ENCODE measurements at places on chromosomes 2 and 18.

- no peak for DNase-seq
These were observed 21.7 kb downstream of the NR4A2 start for GRCh38 chr2:156310773-156311172.

DNA sequence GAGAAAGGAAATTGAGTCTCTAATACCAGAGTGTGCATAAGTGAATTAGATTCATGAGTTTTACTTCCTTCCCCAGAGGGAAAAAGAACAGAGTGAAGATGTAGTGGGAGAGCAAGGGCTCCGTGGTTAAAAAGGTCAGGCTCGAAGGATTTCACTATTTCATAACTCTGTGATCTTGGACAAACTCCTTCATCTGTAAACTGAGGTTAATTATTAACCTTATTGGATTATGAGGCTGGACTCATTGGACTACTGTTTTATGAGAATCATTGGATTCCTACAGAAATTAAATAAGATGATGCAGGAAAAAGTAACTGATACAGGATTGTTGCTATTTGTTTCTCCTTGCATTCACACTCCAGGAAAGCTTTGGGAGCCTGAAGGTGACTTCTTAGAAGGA, 45.0 kb downstream of the SRD5A2 start:
- DNase-seq: no peak

DNA sequence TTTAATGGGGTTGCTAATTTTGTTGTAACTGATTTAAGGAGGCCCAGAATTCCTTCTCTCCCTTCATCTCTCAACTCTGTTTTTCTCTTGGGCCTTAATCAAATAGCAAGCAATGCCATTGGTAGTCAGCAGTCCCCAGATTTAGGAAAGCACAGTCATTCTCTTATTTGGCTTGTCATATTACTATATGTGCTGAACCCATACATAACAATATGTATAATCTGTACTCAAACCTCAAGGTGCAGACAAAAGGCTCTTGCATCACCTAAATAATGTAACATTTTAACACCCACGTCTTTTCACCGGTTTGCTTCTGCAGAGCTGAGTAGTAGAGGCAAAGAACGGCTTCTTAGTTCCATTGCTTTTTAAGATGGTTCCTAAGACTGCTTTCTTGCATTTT, 33.4 kb downstream of the METTL8 start:
- DNase-seq: no peak

DNA sequence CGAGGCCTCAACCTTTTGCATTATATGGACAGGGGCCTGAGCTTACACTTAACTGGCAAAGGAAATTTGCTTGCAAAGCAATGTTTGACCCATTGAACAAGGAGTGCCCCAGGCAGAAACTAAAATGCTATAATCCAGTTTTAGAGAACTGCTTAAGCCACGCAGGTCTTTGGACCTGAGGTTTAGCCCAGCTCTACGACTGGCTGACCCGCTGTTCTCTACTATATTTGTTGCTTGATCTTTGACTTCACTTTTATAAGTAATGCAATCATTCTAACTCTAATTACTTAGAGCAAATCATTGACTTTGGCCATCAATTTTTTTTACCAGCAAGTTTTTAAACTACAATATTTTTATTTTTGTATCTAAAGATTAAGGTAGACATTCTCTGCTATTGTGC, 268.8 kb downstream of the MREG start:
- no peak for DNase-seq

GRCh38 chr2:161956738-161957137, 117.3 kb downstream of the DPP4 start:
- no peak for DNase-seq

DNA sequence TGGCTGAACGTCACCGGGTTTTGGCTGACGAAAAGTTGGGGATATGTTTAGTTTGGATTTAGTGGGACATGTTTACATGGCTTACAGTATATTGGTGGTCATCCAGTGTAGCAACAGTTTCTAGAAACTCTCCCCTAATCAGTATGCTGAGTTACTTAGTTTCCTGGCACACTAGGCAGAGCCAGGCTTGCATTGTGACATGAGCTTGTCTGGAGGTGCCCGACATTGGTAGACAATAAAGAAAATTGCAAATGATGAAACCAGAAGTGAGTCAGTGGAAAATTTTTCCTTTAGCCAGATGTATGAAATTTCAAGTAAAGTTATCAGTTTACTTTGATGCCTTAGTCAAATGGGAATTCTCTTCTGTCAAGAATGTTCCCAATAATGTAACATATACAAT, 276.1 kb downstream of the RDH14 start:
- no peak for DNase-seq

DNA sequence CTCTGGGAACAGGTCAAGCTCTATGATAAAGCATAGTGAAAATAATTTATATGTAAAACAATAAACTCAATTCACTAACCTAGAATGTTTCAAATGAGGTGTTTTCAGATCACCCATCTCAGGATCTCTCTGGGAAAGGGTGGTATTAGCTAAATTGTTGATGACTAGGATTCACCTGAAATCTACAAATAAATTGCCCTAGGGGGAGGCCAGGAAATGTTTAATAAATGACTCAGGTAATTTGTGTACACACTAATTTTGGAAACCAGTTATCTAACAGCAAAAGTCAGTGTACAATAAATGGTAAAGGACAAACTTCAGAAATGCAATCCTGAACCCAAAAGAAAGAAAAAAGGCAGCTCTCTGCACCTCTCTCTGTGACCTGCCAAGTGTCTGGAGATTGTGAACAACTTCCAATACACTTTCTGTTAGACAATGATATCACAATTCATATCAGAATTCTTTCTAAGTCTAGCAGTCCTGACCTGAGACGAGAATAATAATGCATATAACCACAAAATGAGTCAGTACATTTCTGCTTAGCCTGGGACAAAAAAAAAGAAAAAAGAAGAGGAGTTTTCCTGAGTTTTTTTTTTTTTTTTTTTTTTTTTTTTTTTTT, 760.0 kb downstream of the EPHA4 start:
- DNase-seq: no peak

DNA sequence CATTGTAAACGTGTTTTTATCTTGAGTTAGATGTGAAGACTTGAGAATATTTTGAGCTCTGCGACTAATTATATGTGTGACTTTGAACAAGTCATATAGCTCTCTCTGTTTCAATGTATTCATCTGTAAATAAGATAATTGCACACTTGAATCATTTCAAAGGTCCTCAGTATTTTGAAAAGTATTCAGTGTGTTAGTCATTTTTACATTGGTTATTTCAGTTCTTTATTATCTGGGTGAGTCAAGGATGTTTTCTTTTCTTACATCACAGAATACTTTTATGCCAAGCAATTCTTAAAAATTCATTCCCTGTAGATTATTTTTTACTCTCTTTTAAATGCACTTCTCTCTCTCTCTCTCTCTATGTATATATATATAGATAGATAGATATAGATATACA, 1098.0 kb upstream of the ZEB2 start:
- DNase-seq: no peak

DNA sequence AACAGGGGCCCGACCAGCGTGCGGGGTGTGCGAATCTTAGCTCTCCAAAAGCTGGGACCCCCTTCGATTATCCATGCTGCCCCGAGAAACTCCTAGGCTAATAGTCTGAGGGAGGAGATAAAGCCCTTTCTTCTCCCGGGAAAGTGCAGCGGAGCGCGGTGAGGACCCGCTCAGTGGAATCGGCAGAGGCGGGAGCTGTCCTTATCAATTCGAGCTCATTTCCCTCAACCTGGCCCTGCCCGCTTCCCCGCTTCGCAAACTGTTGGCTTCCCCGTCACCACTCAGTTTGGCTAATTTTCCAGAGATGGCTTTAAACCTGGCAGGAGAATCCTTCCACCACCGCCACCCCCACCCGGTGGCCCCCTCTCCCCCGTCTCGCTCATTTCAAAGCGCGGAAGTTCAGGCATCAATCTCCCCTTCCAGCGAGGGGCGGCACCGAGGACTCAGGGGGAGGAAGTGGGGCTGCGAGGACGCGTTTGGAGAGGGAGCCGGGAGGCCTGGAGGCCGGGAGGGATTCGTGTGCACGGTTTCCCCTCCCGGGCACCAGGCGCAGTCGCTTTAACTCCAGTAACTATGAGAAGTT, 1.6 kb downstream of the KLHL14 start:
- no peak for DNase-seq

- peak; percentile 77 for DNase-seq
These were observed at the start of gene LGALSL for GRCh38 chr2:64453770-64454385. TSS of gene LGALSL (plus strand) at chr2:64454162. CDS start at chr2:64454546, 384 bp downstream.

- no peak for DNase-seq
These were observed 47.2 kb downstream of the USP34 start for GRCh38 chr2:61423714-61424113.

GRCh38 chr18:31250902-31251301, 67.1 kb upstream of the DSG1 start:
- no peak for DNase-seq

- no peak for DNase-seq
These were observed 421.3 kb downstream of the NYAP2 start for GRCh38 chr2:225820826-225821225.

DNA sequence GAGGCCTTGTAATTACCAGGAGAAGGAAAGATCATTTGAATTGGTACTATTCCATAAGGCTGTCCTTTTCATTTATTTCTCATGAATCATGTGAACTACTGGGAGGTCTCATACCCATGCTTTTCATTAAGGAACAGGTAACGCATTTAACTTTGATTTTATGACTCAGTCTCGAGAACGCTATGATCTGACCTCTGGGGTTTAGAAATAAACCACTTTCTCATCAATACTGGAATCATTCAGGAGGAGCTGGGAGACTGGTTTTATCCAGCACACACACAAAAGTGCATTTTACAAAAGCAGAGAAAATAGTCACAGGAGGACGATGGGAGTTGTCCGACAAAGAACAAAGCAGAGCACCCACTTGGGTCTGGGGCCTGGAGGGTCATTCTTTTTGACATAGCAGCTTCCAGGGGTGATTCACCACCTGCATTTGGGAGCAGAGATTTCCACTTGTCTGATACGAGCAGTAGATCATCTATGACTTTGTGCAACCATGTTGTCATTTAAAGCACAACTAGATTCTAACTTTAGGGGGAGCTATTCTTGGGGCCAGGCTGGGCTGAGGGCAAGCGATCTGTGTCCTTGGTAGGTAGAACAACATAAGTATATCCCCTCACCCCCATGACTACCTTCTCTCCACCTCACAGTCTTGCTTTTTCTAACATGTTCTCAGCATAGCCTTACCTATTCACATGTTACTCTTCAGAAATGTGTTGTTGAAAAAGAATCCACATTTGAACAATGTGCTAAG, 95.9 kb upstream of the SCG2 start:
- DNase-seq: no peak

DNA sequence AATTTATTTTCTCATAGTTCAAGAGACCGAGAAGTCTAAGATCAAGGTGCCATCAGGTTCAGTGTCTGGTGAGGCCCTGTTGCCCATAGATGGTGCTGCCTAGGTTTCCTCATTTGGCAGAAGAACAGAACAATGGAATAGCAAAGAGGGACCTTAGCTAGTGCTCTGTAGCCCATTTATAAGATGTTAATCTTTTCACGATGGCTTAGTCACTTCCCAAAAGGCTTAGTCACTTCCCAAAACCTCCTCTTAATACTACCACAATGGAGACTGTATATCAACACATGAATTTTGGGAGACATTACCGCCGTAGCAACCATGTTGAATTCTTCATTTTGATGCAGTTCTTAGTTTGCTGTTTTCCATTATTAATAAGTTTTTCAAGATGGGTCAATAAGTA, 246.3 kb upstream of the NRP2 start:
- DNase-seq: no peak

DNA sequence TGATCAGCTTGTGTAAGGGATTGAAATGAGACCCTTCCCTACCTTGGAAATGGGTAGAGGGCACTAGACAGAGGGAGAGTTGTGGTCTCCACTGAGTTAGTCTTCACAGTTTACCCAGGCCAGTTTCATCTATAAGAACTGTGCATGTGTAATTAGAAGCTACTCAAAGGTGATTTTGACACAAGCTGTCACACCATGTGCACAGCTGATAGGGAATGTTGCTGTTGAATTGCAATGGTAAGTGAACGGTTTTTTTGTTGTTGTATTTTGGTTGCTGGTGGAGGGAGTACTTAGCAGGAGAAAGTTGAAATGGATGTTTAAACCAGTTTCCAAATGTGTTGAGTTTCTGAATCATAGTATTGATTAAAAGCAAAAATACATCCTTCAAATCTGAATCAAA, 168.9 kb downstream of the LCLAT1 start:
- DNase-seq: no peak

GRCh38 chr2:84194949-84195644, 264.0 kb downstream of the SUCLG1 start:
- DNase-seq: no peak

GRCh38 chr18:74982946-74983635, 225.8 kb downstream of the PTGR3 start:
- DNase-seq: no peak

DNA sequence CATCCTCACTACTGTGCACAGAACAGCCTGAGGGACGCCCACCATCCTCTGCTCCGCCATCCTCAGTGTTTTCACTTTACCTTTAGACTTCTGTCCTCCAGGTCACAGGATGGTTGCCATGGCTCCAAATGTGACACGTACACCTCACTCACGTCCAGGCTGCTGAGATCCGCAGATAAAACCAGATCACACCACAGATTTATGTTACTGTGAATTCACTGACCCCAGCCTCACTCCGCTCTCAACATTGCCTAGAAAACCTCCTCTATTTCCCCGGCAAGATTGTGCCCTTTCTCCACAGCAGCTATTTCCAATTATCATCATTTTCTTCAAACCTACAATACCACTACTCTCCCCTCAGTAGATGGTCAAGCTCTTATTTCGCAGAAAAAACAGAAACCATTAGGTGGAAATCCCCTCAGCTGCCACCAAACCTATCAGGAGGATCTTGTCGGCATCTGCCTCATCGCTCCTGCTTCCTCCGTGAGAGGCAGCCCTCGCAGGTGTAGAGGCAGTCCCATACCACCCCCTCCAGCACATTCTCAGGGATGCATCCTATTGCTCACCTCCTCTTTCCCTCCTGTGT, 49.8 kb upstream of the SLC1A4 start:
- DNase-seq: no peak

DNA sequence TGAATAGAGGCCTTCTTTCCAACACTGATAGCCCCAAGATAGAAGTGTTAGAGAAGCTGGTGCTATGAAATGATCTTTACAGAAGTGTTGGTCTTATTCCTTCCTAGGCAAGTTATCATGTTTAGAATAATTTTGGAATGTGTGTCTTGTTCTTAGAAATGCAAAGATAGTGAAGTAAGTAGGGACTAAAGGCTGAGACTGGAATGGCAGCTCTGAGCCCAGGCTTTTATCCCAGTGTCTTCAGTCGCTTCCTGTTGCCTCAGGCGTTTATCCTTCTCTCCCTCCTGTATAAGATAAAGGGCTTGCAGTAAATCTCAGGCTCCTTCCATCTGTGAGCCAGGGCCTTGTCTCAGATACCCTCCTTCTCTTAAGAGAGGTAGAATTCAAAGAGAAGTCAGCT, 218.1 kb downstream of the TPGS2 start:
- DNase-seq: no peak

- DNase-seq: no peak
These were observed 120.1 kb upstream of the EML6 start for GRCh38 chr2:54603357-54603756.

GRCh38 chr2:156790343-156791037, 354.3 kb downstream of the GPD2 start:
- no peak for DNase-seq

GRCh38 chr2:198383392-198383791, 579.0 kb downstream of the PLCL1 start:
- no peak for DNase-seq
